ENCODE measurements at places on chromosomes 2 and 18. TPM values are rescaled to one million over a fixed set of nuclear protein-coding genes. Genes with fewer than 3 reads are reported as not detected.

CROCC2 gene
- total RNA-seq = 0.45 TPM

ASXL2 gene
- 32.7 TPM for total RNA-seq

TUBA4A gene
- total RNA-seq = 44.3 TPM

CXCR4 gene
- total RNA-seq = 23.7 TPM

EVX2 gene
- total RNA-seq = not detected

Data from aorta (tissue), 5 donors.